Endodermal cell (in vitro differentiated cells): ENCODE measurements at places on chromosomes 7 and 10. TPM values are rescaled to one million over a fixed set of nuclear protein-coding genes. Genes with fewer than 3 reads are reported as not detected.

The CTAGE8 gene
- 7.6 and 8.4 TPM in 2 replicates for total RNA-seq

The GPR146 gene
- total RNA-seq, result 0.66 and 1.9 TPM in 2 replicates

The HOXA13 gene
- 0.19 TPM in 1 of 3 replicates, not detected in the others for total RNA-seq

The LYZL1 gene
- total RNA-seq, result not detected in 3 replicates

The CYP2E1 gene
- total RNA-seq, result 0.77 to 0.99 TPM in 2 of 3 replicates, not detected in the other

The GTF2IRD2 gene
- total RNA-seq, result 12.7 and 13.4 TPM in 2 replicates

The PTN gene
- total RNA-seq, result 4.8 and 6.6 TPM in 2 replicates

The IFRD1 gene
- total RNA-seq, result 50.7 to 57.1 TPM (median 54.3 TPM) in 3 replicates

- no peaks in the 10 kb centered on the region for H3K27me3 ChIP-seq
- no peak for DNase-seq
- H3K27ac ChIP-seq, result peak overlapping the region; percentile 3
- no peaks in the 10 kb centered on the region for H3K4me1 ChIP-seq
- no peaks in the 10 kb centered on the region for H3K36me3 ChIP-seq
These were observed 239.7 kb downstream of the FANK1 start for GRCh38 chr10:126135941-126136595.

- no peaks in the 10 kb centered on the region for H3K4me1 ChIP-seq
- no peaks in the 10 kb centered on the region for H3K27me3 ChIP-seq
- H3K27ac ChIP-seq, result no peak overlapping the region
- H3K4me3 ChIP-seq, result no peak overlapping the region
- H3K36me3 ChIP-seq, result no peaks in the 10 kb centered on the region
- no peak for DNase-seq
These were observed 400.2 kb downstream of the PHTF2 start for GRCh38 chr7:78198756-78199155.

DNA sequence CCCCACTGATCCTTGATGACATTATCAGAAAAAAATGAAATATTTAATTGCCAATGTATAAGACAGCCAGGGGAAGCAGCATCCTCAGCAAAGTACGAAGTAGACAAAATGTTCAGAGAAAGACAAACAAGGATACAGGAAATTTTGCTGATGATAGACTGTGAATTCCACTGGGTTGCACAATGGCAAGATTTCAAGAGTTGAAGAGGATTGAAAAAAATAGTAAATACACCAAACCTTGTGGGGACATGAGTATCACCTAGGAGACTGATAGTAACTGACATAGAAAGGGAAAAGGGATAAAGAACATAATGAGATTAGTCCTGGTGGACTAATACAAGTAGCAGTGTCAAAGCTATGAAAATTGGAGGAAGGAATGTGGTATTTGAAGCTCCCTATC is 16.5 kb downstream of the CNOT4 start:
- no peaks in the 10 kb centered on the region for H3K27me3 ChIP-seq
- no peak overlapping the region for H3K4me3 ChIP-seq
- H3K4me1 ChIP-seq, result no peaks in the 10 kb centered on the region
- no peak overlapping the region for H3K27ac ChIP-seq
- no peak for DNase-seq
- H3K36me3 ChIP-seq, result no peaks in the 10 kb centered on the region

- no peak overlapping the region for H3K27ac ChIP-seq
- DNase-seq, result no peak
- H3K4me1 ChIP-seq, result no peaks in the 10 kb centered on the region
- H3K4me3 ChIP-seq, result no peak overlapping the region
- H3K27me3 ChIP-seq, result no peaks in the 10 kb centered on the region
- H3K36me3 ChIP-seq, result no peaks in the 10 kb centered on the region
These were observed 10.2 kb downstream of the AKR1C4 start for GRCh38 chr10:5206799-5207198.

GRCh38 chr10:6491841-6492609 is 88.1 kb downstream of the PRKCQ start:
- H3K36me3 ChIP-seq, result peaks cover 84% of the 10 kb centered on the region
- H3K4me3 ChIP-seq, result no peak overlapping the region
- peaks cover 72% of the 10 kb centered on the region for H3K27me3 ChIP-seq
- H3K4me1 ChIP-seq, result no peaks in the 10 kb centered on the region
- H3K27ac ChIP-seq, result no peak overlapping the region

DNA sequence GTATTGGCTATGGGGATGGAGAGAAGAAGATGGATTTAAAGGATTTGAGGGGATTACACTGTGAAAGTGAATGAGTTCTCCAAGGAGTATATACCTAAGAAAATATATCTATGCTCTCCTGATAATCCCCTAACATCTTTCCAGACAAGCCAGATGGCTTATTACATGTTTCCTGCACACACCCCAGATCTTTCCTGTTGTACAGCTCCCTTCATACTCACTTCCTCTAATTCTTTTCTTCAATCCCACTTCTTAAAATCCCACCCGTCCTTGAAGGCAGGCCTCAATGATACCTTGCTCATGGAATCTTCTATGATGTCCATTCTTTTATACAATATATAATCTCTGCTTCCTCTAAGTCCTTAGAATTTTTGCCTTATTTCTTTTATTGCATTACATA is 317.2 kb upstream of the DGKB start:
- H3K27ac ChIP-seq, result no peak overlapping the region
- no peaks in the 10 kb centered on the region for H3K27me3 ChIP-seq
- no peak for DNase-seq
- H3K4me1 ChIP-seq, result no peaks in the 10 kb centered on the region
- H3K4me3 ChIP-seq, result no peak overlapping the region
- H3K36me3 ChIP-seq, result no peaks in the 10 kb centered on the region

DNA sequence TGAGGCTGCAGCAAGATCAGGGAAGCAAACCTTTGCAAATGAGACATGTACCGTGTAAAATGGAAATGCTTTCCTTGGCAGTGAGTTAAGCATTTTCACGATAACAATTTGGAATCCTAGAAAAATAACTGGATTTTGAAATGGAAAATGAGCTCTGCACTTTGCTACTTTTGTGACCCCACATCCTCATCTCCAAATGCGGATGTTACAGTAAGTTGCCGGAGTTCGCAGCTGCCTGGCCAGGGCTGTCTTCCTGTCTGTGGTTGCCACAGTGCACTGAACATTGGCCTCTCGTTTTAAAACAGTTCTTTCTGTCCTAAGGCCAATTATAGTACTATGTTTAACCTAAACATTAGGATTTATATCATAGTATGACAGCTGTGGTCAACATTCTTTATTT is 136.2 kb upstream of the FZD8 start:
- H3K4me1 ChIP-seq, result peaks cover 3% of the 10 kb centered on the region
- peaks cover 28% of the 10 kb centered on the region for H3K27me3 ChIP-seq
- no peak overlapping the region for H3K27ac ChIP-seq
- no peak for DNase-seq

DNA sequence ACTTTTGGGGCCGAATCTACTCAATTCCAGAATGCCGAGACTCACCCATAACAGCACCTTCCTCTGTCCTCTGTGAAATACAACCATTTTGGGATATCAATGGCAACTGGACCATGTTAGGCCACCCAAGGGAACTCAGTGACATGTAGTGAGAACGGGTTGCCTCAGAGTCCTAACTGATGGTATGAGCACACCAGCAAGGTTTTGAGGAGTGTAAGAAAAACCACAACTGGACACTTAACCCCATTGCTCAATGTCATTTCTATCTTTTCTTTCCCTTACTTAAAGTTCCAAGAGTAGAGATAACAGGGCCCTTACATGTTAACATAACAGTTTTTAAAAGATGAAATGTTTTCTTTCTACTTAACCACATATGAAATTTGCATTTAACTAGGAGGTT is 67.1 kb downstream of the TNS3 start:
- H3K27me3 ChIP-seq, result no peaks in the 10 kb centered on the region
- peaks cover 6% of the 10 kb centered on the region for H3K4me1 ChIP-seq
- no peak for DNase-seq
- H3K27ac ChIP-seq, result peak overlapping the region; percentile 83
- peaks cover 5% of the 10 kb centered on the region for H3K36me3 ChIP-seq

- H3K4me1 ChIP-seq, result peaks cover 7% of the 10 kb centered on the region
- no peaks in the 10 kb centered on the region for H3K27me3 ChIP-seq
- no peak overlapping the region for H3K4me3 ChIP-seq
- no peak overlapping the region for H3K27ac ChIP-seq
- no peaks in the 10 kb centered on the region for H3K36me3 ChIP-seq
These were observed 233.4 kb upstream of the SLC26A5 start for GRCh38 chr7:103679151-103680132.

GRCh38 chr10:131982185-131982756 is 548 bp upstream of the BNIP3 start:
- no peaks in the 10 kb centered on the region for H3K4me1 ChIP-seq
- DNase-seq, result no peak
- peaks cover 14% of the 10 kb centered on the region for H3K36me3 ChIP-seq
- H3K4me3 ChIP-seq, result peak overlapping the region; percentile 77
- H3K27me3 ChIP-seq, result peaks cover 7% of the 10 kb centered on the region

GRCh38 chr7:155269766-155270585 is 27.7 kb upstream of the INSIG1 start:
- H3K27ac ChIP-seq, result no peak overlapping the region
- no peaks in the 10 kb centered on the region for H3K36me3 ChIP-seq
- H3K4me1 ChIP-seq, result no peaks in the 10 kb centered on the region

GRCh38 chr10:129498680-129499079 is 31.6 kb downstream of the MGMT start:
- no peaks in the 10 kb centered on the region for H3K27me3 ChIP-seq
- H3K36me3 ChIP-seq, result no peaks in the 10 kb centered on the region
- H3K4me3 ChIP-seq, result no peak overlapping the region
- peaks cover 4% of the 10 kb centered on the region for H3K4me1 ChIP-seq
- DNase-seq, result no peak
- no peak overlapping the region for H3K27ac ChIP-seq

DNA sequence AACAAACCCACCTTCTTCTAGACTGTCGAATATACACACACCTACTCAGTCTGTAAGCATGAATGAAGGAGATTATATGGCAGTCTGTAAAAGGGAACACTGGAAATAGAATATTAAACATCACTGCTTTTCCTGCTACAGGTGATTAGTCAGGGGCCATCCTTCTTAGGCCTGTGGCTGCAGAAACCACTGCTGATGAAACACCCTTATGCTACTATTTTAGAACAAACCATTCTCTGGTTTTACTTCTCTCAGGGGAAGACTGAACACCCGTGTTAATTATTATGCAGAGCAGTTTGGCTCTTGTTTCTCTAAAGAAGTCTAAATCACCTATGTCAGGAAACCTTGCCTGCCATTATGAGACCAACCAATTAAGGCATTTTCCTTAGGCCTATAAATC is 351.1 kb upstream of the KLF6 start:
- H3K27me3 ChIP-seq, result no peaks in the 10 kb centered on the region
- H3K27ac ChIP-seq, result no peak overlapping the region
- H3K4me1 ChIP-seq, result peaks cover under 1% of the 10 kb centered on the region
- DNase-seq, result no peak

DNA sequence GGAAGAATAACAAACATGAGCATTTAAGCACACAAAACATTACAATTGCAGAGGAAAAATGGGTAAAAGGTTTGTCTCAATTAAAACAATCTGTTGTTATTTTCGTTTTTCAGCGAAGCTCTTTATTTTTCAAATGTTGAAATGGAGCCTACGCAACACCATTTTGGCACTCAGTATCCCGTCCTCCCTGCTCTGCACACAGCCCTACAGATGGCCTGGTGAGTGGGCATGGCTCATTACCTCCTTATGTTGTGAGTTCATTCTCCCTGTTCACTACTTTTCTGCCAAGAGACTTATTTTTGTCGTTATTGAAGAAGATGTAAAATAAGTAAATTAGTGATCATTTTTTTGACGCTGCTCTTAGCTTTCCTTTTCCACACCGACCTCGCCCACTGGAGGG is 167.8 kb upstream of the CXCL12 start:
- H3K36me3 ChIP-seq, result no peaks in the 10 kb centered on the region
- no peaks in the 10 kb centered on the region for H3K4me1 ChIP-seq

DNA sequence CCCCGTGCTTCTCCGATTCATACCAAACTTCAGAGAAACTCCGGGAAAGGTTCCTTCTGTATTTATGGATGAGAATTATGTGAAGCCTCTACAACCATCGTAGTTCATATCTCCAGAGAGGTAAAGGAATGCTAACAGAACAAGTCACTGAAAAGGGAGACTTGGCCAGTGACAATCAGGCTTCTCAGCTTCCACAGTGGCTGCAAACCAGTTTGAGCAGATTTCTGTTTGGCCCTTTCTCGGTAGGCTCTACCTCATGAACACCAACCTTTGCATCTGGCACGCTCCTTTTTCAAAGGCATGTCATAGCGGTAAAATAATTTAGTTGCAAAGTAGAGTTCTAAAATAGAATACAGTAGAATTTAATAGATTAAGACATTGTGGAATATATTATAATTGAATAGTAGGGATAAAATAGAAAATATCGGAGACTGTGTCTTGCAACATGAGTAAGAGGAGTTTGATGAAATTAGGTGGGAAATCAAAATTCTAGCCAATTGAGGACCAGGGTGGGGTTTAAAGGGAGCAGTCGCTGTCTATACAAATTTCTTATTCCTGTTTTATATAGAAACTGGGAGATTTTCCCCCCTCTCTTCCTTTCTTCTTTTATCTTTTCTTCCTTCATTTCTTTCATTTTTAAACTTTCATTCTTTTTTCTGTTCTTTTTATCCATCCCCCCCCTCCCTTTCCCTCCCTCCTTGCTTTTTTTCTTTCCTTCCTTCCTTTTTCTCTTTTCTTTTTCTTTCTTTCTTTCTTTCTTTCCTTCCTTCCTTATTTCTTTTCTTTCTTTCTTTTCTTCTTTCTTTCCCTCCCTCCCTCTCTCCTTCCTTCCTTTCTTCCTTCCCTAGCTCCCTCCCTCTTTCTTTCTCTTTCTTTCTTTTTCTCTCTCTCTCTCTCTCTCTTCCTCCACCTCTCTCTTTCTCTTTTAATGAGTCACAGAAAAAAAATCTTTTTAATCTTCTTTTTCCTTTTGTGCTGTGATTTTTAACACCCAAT is 161.5 kb upstream of the KLF6 start:
- H3K4me1 ChIP-seq, result peaks cover 12% of the 10 kb centered on the region
- H3K4me3 ChIP-seq, result peak overlapping the region; percentile 35
- DNase-seq, result no peak
- H3K36me3 ChIP-seq, result no peaks in the 10 kb centered on the region
- H3K27ac ChIP-seq, result no peak overlapping the region
- no peaks in the 10 kb centered on the region for H3K27me3 ChIP-seq

GRCh38 chr7:150390205-150390604 is 11.1 kb downstream of the ZNF775 start:
- peaks cover 6% of the 10 kb centered on the region for H3K36me3 ChIP-seq
- H3K27me3 ChIP-seq, result no peaks in the 10 kb centered on the region
- no peaks in the 10 kb centered on the region for H3K4me1 ChIP-seq
- DNase-seq, result no peak
- no peak overlapping the region for H3K27ac ChIP-seq

GRCh38 chr7:44674381-44674780 is 68.0 kb downstream of the OGDH start:
- no peaks in the 10 kb centered on the region for H3K4me1 ChIP-seq
- no peak overlapping the region for H3K4me3 ChIP-seq
- H3K27ac ChIP-seq, result no peak overlapping the region
- H3K36me3 ChIP-seq, result peaks cover 30% of the 10 kb centered on the region
- DNase-seq, result no peak

- peak; percentile 96 for DNase-seq
- no peaks in the 10 kb centered on the region for H3K27me3 ChIP-seq
- H3K27ac ChIP-seq, result peak overlapping the region; percentile 85
- H3K4me1 ChIP-seq, result peaks cover 13% of the 10 kb centered on the region
- H3K36me3 ChIP-seq, result peaks cover 15% of the 10 kb centered on the region
These were observed 48.9 kb downstream of the DLG5 start for GRCh38 chr10:77877441-77878344.

- peaks cover 3% of the 10 kb centered on the region for H3K4me1 ChIP-seq
- H3K4me3 ChIP-seq, result no peak overlapping the region
- no peak overlapping the region for H3K27ac ChIP-seq
- DNase-seq, result no peak
- H3K27me3 ChIP-seq, result no peaks in the 10 kb centered on the region
- H3K36me3 ChIP-seq, result peaks cover 4% of the 10 kb centered on the region
These were observed 70.7 kb downstream of the LCOR start for GRCh38 chr10:96902731-96903358.
